ENCODE measurements at places on chromosomes 3 and 15. TPM values are rescaled to one million over a fixed set of nuclear protein-coding genes. Genes with fewer than 3 reads are reported as not detected.

DNA sequence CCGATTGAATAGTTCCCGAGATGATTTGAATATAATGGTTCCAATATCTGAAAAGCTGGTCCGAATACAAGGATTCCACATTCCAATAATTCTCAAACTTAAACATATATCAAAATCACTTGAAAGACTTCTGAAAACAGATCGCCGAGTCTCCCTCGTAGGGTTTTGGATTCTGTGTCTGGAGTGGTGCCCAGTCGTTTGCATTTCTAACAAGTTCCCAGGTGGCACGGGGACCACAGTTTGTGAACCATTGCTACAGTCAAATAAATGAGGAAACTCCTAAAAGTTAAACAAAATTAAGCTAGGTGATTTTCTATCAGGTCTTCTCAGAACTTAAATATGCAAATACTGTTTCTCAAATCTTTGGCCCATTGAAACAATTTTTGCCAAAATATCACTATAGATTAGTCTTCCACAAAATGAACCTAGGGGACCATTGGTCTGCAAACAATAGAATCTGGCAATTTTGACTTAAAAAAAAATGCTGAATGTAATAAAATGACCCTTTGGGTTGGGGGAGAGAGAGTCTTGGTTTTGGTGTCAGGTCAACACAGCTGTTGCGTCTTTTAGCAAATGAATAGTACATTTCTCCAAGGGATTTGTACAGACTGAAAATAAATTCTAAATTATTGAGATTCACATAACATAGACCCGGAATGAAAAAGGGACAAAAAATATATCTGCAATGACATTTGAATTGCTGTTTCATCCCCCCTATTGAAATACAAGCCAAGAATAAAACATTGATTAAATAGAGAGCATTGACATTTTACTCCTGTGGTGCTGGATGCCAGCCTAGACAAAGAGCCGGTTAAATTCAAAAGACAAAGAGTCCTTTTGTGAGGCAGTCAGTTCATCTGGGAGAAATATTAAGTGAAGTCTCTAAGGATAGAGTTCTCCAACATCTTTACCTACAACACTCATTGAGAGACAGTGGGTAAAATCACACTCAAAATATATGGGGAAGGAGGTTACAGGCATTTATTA is 175.7 kb upstream of the ADAMTS9 start:
- DNase-seq, result no peak

GRCh38 chr3:187208159-187208558 is 10.9 kb downstream of the RTP1 start:
- no peak for DNase-seq

DNA sequence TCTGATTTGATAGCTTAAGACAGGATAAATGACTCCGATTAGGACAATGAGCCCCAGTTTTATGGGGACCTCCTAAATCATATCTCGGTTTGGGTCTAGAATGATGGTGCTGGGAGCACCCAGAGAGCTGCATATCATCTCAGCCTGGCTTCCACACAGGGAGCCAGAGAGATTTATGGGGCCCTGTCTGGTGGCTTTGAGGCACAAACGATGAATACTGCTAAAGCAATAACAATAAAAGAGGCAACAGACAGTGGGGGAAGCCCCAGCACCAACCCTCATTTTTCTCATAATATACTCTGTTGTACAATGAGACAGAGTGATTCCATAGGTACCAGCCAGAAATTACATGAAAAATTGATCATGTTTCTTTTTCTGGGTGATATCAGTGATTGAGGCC is 889.0 kb upstream of the CFAP20DC start:
- DNase-seq, result no peak

Gene C3orf62
- total RNA-seq, result 3.1 TPM

Gene TEX55
- total RNA-seq, result not detected

DNA sequence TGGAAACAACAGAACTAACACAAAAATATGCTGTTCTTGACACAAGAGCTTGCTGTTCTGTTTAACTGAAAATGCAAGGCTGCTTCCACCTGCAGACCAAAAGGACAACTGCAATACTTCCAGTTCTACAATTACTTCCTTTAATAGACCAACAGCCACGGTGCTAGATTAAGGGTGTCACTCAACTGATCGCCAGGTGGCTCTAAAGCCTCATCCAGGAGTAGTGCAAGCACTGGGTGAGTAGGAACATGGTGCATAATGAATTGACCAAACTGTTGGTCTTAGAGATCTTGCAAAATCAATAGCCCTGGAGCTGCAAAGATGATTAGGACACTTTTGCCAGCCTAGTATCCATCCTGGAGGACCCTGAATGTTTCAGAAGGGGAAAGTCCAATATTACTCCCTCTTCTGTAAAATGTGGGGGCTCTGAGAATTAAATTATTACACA is 3.6 kb upstream of the CLDN16 start:
- DNase-seq, result no peak

- no peak for DNase-seq
Observed at GRCh38 chr3:69288161-69288895, 97.6 kb downstream of the FRMD4B start.

DNA sequence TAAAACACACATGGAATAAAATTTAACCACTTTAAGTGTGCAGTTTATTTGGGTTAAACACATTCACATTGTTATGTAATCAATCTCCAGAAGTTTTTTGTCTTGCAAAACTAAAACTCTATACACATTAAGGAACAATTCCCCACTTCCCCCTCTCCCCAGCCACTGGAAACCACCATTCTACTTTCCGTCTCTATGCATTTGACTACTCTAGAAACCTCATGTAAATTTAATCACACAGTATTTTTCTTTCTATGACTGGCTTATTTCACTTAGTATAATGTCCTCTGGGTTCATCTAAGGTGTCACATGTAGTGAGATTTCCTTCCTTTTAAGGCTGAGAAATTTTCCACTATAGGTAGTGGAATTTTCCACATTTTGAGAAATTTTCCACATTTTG is 568.7 kb upstream of the UBE2E2 start:
- DNase-seq, result no peak

GRCh38 chr3:52245322-52246263 is at the start of gene PPM1M:
Gene PPM1M, plus strand, starts transcription at chr3:52245759. Its CDS starts 66 bp downstream, at chr3:52245825.
- no peak for DNase-seq

Gene CPB1
- 0.69 TPM for total RNA-seq

Gene AHSG
- total RNA-seq, result not detected

DNA sequence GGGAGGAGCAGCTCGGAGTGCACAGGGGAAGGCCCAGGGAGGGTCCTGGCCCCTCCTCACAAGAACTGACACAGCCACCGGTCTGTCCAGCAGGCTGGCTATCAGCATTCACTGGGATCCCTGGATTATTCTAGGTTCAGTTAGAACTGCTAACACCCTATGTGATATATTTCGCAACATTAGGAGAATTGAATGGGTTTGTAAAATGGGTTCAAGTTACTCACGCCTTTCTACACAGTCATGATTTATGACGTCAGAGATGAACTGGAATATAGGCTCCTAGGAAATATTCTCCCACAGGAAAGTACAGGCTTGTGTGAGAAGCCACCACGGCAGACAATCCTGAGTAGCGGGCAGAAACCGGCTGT is 969 bp upstream of the BSN start:
- no peak for DNase-seq

Gene PLA2G4D
- total RNA-seq, result 51.6 TPM

- peak; percentile 24 for DNase-seq
Observed at GRCh38 chr3:122678506-122678905, 2.1 kb upstream of the PARP14 start.

- no peak for DNase-seq
Observed at GRCh38 chr3:46549989-46550388, 16.1 kb downstream of the LRRC2 start.

DNA sequence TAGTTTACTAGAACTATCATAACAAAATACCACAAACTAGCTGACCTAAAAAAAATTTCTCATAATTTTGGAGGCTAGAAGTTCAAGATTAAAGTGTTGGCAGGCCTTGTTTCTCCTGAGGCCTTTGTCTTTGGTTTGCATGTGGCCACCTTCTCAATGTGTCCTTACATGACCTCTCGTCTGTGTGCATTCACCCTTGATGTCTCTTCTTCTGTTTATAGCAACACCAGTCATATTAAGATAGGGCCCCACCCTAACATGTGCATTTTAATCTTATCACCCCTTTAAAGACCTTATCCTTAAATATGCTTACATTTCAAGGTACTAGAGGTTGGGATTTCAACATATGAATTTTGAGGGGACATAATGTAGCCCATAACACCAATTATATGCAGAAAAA is 177.0 kb downstream of the ZBBX start:
- no peak for DNase-seq
